ENCODE measurements at places on chromosomes 7 and 10.

DNA sequence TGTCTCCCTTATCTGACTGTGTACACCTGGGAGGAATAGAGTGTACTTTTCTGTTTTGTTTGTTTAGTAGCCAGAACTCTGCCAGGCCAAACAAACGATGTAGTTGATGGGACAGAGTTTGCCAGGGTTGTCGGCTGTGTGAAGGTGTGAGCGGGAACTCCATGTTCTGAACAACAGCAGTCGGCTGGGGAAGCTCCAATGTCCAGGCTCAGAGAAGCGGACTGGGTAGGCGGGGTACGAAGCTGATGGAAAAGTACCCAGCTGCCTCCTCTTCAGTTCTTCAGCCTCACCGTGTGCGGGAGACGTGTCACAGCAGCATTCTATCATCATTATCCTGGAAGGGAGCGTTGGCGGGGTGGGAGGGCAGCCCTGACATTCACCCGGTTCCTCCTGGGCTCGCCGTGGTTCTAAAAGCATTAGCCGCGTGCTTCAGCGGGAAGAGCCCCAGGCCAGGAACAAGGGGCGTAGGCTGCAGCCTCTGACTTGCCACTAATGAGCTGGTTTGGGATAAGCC, 52.9 kb downstream of the PFKFB3 start:
- no peak for DNase-seq

- no peak for DNase-seq
Measured at GRCh38 chr10:43599333-43599732, 6.9 kb upstream of the ZNF485 start.

GRCh38 chr10:52284416-52285013, 29.6 kb upstream of the DKK1 start:
- no peak for DNase-seq

- DNase-seq = no peak
Measured at GRCh38 chr10:49830846-49831245, 68.7 kb upstream of the OGDHL start.

DNA sequence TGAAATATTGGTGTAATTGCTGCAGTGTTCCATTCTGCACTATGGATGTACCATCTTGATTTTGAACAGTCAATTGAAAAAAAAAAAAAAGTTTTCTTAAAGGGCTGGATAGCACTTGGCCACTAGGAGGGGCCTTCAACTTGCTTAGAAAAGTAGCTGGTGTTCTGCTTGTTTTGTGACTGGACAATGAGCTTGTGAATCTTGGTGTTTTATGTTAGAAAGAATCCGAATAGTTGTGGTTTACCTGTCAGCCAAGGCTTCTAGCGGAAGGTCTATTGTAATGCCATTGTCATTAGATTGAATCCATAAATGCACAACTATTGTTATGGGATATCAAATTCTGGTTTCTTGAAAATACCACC, 77.1 kb downstream of the BMPER start:
- DNase-seq = no peak

DNA sequence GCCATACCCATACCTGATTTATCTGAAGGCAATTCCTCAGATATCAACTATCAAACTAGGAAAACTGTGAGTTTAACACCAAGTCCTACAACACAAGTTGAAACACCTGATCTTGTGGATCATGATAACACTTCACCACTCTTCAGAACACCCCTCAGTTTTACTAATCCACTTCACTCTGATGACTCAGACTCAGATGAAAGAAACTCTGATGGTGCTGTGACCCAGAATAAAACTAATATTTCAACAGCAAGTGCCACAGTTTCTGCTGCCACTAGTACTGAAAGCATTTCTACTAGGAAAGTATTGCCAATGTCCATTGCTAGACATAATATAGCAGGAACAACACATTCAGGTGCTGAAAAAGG, 69.0 kb upstream of the RSBN1L start:
- DNase-seq = peak; percentile 7

DNA sequence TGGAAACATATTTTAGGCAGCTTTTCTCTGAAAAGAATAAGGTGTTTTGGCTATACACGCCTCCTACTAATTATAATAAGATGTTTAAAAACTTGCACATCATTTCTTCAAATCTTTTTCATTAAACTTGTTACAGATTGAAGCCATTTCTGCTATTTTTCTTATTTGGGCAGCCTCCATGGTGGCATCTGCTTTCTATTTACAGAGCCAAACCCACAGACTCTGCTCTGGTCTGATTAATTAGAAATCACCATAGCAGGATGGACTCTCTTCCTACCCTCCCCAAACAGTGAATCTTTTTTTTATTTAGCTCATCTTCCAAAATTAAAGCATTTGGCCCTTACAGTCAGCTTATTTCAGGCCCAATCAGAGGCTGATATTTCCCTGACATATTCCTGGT, 85.7 kb upstream of the AOAH start:
- DNase-seq = no peak

DNA sequence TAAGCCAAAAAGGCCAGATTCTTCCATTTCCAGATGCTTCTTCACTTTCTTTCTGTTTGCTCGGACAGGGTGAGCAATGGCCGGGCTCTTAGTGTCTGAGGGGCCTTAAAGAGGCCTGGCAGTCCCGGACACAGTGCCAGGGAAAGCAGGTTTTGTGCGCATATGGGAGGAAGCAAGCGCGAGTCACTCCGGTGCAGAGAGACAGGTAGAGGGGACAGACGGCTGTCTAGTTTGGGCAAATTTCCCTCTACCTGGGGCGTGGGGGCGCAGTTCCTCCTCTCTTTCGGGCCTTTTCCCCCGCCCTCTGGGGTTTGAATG, 4.7 kb downstream of the NEUROD6 start:
- DNase-seq = no peak

All from NCI-H345 (cell line).